Calu3 (cell line): ENCODE measurements at places on chromosomes 11 and 22. TPM values are rescaled to one million over a fixed set of nuclear protein-coding genes. Genes with fewer than 3 reads are reported as not detected.

The MAJIN gene
- 0.56 TPM in 1 of 2 replicates, not detected in the other for total RNA-seq

- no peak for DNase-seq
- H3K4me1 ChIP-seq = no peaks in the 10 kb centered on the region
- H3K27me3 ChIP-seq = no peaks in the 10 kb centered on the region
- no peaks in the 10 kb centered on the region for H3K36me3 ChIP-seq
- no peak overlapping the region for H3K27ac ChIP-seq
Measured at GRCh38 chr22:33887173-33887572, 33.1 kb downstream of the LARGE1 start.

The LRRC4C gene
- not detected in 2 replicates for total RNA-seq

The ROBO4 gene
- total RNA-seq = not detected in 2 replicates

- H3K4me1 ChIP-seq = no peaks in the 10 kb centered on the region
- H3K27ac ChIP-seq = no peak overlapping the region
- no peak overlapping the region for H3K4me3 ChIP-seq
- H3K36me3 ChIP-seq = peaks cover 77% of the 10 kb centered on the region
- no peaks in the 10 kb centered on the region for H3K27me3 ChIP-seq
- DNase-seq = peak; percentile 34
Measured at GRCh38 chr22:38298312-38299005, 18.8 kb downstream of the CSNK1E start.

- no peak for DNase-seq
- H3K36me3 ChIP-seq = no peaks in the 10 kb centered on the region
- no peaks in the 10 kb centered on the region for H3K4me1 ChIP-seq
Measured at GRCh38 chr11:130603335-130603906, 155.0 kb downstream of the ADAMTS15 start.

DNA sequence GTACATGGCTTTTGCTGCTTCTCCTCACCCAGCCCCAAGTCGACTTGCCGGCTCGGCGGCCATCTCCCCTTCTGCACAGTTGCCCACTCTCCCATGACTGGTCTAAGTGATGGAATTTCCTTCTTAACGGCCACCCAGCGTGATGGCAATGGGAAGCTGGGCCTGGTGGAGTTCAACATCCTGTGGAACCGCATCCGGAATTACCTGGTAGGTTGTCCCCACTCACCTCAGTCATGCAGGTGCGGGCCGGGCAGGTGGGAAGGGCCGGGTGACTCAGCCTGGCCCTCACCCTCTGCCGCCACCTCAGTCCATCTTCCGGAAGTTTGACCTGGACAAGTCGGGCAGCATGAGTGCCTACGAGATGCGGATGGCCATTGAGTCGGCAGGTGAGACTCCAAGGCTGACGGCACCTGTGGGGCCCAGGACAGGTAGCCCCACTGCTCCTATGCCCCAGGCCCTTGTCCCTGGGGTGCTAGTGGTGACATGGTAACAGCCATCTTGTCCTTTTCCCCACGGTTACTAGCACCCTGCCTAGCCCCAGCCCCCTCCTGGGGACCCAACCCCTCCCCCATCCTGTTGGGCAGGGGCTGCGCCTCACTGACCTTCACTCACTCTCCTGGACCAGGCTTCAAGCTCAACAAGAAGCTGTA is 28.1 kb downstream of the CAPN1 start:
- DNase-seq = no peak
- H3K27me3 ChIP-seq = no peaks in the 10 kb centered on the region

The KRTAP5-1 gene
- not detected in 2 replicates for total RNA-seq

The MRGPRF gene
- total RNA-seq = 0.14 and 0.15 TPM in 2 replicates

GRCh38 chr11:69259096-69259495 is 34.9 kb upstream of the MYEOV start:
- H3K27ac ChIP-seq = no peak overlapping the region
- no peak for DNase-seq
- H3K36me3 ChIP-seq = peaks cover 6% of the 10 kb centered on the region
- peaks cover 12% of the 10 kb centered on the region for H3K4me1 ChIP-seq
- H3K27me3 ChIP-seq = no peaks in the 10 kb centered on the region

The SAA1 gene
- total RNA-seq = 23.9 and 54.1 TPM in 2 replicates

- peaks cover 17% of the 10 kb centered on the region for H3K36me3 ChIP-seq
- H3K27ac ChIP-seq = no peak overlapping the region
- DNase-seq = no peak
- no peaks in the 10 kb centered on the region for H3K27me3 ChIP-seq
Measured at GRCh38 chr22:45649809-45650208, 21.8 kb upstream of the ATXN10 start.
